ENCODE measurements at places on chromosomes 12 and 14.

DNA sequence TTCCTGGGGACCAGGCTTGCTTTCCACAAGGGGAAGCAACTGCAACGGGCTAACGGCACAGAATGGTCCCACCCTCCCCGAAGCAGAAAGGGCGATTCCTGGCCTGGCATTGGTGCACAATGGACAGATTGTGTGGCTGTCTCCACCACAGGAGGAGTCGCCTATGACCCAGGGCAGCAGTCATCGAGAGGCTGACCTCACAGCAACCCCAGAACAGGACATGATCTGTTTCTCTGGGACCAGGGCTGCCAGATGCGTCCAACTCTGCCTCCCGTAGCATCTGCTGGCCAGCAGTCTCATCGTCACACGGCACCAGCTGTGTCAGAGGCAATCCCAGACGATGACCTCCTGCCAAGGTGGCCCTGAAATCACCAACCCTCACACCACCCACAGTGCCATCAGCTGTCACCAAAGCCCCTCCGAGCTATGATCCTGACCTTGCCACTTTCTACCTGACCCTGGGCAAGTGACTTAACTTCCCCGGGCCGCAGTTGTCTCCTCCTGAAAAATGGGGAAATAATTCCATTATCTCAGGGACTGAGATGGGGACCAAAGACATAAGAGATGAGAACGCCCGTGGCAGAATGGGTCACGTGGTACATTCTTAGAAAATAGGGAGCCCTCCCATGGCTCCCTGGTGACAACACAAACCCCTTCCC lies 86.7 kb downstream of the CHGA start:
- DNase-seq: peak; percentile 36

GRCh38 chr12:82019533-82019932 lies 260.4 kb upstream of the PPFIA2 start:
- DNase-seq: no peak

GRCh38 chr12:76692846-76693245 lies 71.1 kb upstream of the ZDHHC17 start:
- DNase-seq: no peak

- no peak for DNase-seq
These were observed 6.1 kb upstream of the TSPAN9 start for GRCh38 chr12:3071107-3071506.

DNA sequence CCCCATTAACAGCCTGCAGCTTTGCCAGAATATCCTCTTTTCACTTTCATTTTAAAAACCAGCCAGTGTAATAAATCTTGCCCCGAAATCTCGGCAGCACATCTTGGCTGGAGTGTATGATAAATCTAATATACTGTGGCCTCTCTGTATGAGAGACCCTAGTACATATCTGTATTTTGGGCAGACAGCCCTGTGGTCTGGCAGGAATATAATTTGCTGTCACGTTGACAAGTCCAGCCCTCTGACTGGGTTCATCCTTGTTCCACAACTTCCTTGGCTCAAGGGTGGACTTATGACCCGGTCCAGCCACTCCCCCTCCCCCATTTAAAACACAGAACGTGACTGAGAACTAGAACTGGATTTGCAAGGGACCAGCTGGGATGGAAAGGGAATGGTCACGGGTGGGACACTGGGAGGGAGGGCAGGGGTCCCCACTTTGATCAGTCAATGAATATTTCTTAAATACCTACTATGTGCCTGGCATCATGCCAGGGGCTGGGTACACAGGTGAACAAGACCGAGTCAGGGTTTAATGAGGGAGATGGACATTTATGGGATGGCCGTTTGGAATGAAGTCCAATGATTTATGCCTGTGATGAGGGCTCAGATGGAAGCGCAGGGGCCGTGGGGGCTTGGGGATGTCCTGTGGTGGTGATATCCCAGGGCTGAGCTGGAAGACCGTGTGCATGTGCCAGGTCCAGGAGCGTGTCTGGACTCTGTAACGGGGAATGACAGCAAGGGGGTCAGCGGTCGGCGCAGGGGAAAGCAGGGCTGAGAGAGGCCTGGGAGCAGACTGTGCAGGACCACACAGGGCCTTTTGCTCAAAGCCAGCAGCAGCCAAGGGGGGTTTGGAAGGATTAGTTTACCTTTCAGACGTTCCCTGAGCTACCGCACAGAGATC lies 190.5 kb downstream of the PHETA1 start:
- DNase-seq: no peak

DNA sequence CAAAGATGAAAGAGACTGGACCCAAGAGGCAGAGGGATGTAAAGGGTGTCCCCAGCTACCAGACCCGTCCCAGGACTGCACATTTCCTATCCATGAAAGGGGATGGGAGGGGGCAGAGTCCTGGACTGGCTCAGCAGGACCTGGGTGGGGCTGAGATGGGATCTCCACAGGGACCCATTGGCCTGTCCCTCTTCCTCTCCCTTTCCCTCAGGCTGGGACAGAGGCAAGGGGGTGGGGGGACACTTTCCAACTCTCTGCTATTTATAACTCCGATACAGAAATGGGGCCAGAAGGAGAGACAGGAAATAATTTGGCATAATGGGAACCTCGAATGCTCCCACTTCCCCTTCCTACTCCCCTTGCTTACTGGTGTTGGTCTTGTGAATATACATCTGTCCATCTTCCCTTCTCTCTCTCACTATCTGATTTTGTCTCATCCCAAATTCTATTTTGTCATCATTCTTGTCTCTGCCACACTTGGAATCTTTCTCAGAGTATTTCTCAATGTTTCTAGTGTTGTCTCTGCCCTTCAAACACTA lies 1.1 kb upstream of the ITGA7 start:
- no peak for DNase-seq

GRCh38 chr12:22687361-22688076 lies 62.5 kb downstream of the ETNK1 start:
- DNase-seq: peak; percentile 48

- peak; percentile 97 for DNase-seq
These were observed 49.1 kb downstream of the NCOR2 start for GRCh38 chr12:124518051-124518932.

DNA sequence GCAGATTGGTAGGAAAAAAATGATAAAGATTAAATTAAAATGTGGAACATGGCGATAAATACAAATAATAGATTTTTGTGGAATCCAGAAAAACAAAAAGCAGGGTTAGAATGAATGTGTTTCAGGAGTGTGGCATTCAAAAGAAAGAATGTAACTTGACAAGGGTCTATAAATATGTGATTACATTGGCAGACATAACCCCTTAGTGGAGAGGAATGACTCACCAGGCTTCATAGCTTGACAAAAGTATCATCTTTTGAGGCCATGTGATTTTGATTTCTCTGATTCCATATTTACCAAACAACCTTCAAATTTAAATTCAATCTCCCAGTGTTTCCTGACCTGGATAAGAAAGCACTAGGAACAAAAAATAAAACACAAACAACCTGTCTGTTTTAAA lies 24.4 kb upstream of the MGST1 start:
- peak; percentile 60 for DNase-seq

GRCh38 chr14:42523666-42524065 lies 917.0 kb downstream of the LRFN5 start:
- no peak for DNase-seq

DNA sequence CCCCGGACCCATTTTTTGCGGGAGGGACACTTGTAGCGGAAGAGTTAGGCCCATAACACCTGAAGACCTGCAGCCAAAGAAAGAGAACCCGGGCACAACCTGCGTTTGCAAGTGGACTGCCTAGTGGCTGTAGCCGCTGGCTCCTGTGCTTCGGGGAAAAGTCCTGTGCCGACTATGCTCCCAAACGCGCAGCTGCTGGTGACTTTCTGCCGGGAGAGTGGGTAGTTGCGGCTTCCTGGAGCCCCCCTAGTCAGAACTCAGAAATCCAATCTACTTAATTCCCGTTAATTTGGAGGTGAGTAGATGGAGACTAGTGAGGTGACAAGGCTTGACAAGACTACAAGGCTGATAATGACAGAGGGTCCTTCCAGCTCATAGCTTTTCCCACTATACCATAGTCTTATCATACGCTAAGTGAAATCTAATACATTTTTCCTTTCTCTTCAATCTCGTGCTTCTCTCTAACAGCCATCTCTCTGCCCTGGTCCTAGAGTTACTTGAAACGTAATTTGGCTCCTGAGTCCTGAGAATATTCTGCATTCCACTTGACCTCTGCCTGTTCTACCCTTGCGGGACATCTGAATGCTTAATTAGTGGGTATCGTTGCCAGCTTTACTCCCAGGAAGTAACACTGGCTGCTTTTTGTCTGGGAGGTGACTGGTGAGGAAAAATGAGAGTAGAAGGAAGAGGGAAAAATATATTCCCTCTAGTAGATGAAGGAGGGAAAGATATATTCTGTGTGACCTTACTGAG lies 556 bp downstream of the MTHFD1 start:
- peak; percentile 17 for DNase-seq

- peak; percentile 77 for DNase-seq
These were observed 3.3 kb upstream of the POP5 start for GRCh38 chr12:120584343-120585149.

DNA sequence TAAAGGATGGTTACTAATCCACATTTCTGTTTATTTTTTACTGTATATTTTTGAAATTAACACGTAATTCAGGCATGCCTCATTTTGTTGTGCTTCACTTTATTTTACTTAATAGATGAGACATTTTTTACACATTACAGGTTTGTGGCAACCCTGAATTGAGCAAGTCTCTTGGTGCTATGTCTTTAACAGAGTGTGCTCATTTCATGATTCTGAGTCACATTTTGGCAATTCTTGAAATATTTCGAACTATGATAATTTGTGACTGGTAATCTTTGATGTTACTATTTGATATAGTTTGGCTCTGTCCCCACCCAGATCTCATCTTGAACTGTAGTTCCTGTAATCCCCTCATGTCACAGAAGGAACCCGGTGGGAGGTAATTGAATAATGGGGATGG lies 1120.5 kb upstream of the FLRT2 start:
- no peak for DNase-seq

GRCh38 chr12:96483116-96483515 lies 6.3 kb upstream of the CFAP54 start:
- DNase-seq: no peak

- DNase-seq: no peak
These were observed 924.1 kb upstream of the TMEM132C start for GRCh38 chr12:127342861-127343260.

DNA sequence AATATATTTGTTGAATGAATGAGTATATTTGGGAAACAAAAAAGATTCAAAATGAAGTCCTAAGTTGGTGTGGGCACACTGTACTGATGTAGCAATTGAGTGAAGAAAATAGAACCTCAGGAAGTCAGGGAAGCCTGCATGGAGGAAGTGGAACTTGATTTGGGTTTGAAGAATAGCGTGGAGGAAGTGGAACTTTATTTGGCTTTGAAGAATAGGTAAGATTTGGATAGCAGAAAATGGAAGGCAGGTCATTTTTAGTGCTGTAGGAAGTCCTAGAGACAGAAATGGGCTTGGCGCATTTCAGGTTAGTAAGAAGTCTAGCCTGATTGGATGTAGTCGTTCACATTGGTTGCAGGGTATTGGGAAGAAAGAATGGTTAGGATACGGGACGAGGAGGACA lies 5.4 kb downstream of the C12orf75 start:
- no peak for DNase-seq

GRCh38 chr12:1197264-1198018 lies 206.4 kb downstream of the ERC1 start:
- peak; percentile 28 for DNase-seq

GRCh38 chr14:100341301-100342031 lies 18.3 kb downstream of the SLC25A47 start:
- DNase-seq: peak; percentile 64

- DNase-seq: no peak
These were observed 33.8 kb downstream of the PLEKHG7 start for GRCh38 chr12:92736605-92737004.

DNA sequence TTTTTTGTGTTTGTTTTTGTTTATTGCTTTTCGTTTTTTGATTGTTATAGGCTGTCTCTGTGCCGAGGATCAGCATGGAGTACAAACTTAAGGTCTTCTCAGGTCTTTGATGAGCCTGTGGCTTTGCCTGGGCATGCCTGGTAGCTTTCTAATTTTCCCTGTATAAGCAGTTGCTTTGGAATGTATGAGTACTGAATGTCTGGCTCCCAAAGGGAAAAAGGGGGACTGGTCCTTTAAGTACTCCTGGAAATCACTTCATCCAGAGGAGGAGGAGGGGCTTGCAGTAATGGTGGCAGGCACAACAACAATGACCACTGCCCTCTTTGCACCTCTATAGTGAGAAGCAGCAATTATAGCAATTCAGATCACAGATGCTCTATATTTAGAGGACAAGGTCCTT lies 67.6 kb upstream of the TTC7B start:
- no peak for DNase-seq

DNA sequence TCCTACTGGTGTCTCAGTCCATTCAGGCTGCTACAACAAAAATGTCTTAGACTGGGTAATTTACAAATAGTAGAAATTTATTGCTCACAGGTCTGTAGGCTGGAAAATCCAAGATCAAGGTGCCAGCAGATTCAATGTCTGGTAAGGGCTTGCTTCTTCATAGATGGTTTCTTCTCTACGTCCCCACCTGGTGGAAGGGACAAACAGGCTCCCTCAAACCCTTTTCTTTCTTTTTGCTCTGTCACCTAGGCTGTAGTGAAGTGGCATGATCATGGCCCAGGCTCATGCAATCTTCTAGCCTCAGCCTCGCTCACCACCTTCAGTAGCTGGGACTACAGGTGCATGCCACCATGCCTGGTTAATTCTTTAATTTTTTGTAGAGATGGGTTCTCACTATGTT lies 106.8 kb upstream of the RPH3A start:
- no peak for DNase-seq

- DNase-seq: no peak
These were observed 810.8 kb upstream of the ATXN7L3B start for GRCh38 chr12:73726881-73727280.

DNA sequence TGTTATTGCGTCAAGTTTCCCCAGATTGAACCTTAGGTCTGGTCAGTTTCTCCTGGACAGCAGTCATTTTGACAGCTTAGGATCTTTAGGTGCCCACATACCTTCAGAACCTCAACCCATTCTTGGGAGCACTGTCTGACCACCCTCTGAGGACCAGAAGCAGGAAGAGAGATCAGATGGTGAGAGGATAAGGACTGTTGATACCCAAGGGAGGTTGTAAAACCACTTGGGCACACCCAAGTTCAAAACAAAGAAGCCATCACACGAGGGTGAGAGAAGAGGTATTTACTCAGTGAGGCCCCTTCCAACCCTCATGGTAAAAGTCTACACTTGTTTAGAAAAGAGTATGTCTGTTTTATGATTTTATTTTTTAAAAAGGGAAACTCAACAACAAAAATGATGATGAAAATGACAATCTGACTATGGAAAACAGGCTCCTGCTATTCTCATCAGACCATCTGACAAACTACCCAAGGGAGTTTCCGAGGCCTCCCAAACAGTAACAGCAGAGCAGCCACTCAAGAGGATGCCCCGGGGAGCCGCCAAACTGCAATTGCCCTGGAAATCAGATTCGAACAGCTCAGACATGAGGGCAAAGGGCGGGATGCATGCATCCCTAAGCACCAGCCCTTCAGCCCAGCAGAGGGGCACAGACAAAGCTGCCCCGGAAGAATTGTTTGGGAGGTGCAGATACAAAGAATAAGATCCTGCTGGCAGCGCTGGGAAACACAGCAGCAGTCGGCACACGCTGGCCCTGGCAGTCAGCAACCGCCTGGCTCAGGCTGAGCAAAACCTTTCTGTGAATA lies 162.6 kb upstream of the PLEKHG7 start:
- DNase-seq: no peak

- peak; percentile 9 for DNase-seq
These were observed 24.1 kb upstream of the UBC start for GRCh38 chr12:124938587-124938986.

GRCh38 chr14:32197919-32198318 lies 3.9 kb upstream of the RNU6-7 start:
- DNase-seq: no peak

GRCh38 chr14:37591941-37592481 lies 3.0 kb downstream of the FOXA1 start:
- no peak for DNase-seq

- DNase-seq: no peak
These were observed 19.0 kb upstream of the SLC6A12 start for GRCh38 chr12:232731-233614.

Data from GM03348 (cell line).